Naive thymus-derived CD4-positive, alpha-beta T cell (primary cell): ENCODE measurements at places on chromosomes 6 and 20. TPM values are rescaled to one million over a fixed set of nuclear protein-coding genes. Genes with fewer than 3 reads are reported as not detected.
A peak's percentile ranks its signal among the peaks of the same experiment; 100 is the strongest.

Gene KHDRBS2
- polyA plus RNA-seq, result not detected

- DNase-seq, result peak; percentile 45
These were observed 18.5 kb downstream of the GSTA4 start for GRCh38 chr6:52976591-52977035.

DNA sequence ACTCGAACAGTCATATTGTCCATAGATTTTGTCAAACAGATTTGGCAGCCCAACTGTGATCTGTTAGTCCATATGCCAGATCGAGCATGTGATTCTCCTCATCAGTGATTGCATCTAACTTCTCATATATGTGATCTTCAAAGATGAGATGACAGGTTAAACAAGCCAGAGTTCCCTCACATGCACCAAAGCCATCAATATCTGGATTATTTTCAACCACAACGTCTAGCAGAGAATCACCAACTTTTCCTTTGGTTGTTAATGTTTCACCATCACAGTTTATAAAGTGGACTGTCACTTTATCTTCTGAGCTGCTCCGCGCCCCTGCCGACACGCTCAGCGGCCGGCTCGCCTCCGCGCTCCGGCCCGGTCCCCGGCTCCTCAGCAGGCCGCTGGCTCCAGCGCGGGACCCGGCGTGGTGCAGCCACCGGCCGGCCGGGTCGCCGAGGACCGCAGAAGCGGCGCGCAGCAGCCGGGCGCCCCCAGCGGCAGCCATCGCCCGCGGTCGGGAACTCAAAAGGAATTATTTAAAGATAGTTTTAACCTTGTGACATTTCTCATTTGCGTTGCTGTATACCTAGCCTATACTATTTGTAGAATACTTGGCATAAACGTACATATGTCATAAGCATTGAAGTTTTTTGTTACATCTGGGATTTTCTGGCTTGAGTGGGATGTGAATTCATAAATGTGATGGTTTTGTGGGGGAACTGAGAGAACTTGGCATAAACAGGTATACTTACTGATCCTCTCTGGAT is 40.1 kb upstream of the DYNLRB1 start:
- DNase-seq, result no peak

GRCh38 chr6:71012866-71013469 is 56.1 kb upstream of the B3GAT2 start:
- no peak for DNase-seq

- no peak for DNase-seq
These were observed 142.3 kb upstream of the NRSN1 start for GRCh38 chr6:23983735-23984134.

DNA sequence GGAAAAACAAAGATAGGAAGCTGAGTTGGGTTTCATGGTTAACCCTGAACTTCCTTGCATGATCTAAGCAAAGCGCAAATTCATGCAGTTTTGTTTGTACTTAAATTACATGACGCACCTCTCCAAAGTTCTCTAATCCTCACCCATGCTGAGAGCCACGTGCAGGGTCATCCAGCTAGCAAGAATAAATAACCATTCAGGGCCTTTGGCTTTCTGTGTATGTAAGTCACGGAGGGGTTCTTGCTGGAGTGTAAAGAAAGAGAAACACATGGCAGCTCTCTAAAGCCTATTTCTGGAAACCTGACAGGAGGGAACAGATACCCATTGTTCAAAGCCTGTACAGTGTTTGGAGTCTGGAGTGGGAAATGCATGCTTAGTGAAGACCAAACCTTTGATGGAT is 171.7 kb upstream of the CCN2 start:
- no peak for DNase-seq

GRCh38 chr20:35807877-35808276 is 36.1 kb downstream of the PHF20 start:
- no peak for DNase-seq

DNA sequence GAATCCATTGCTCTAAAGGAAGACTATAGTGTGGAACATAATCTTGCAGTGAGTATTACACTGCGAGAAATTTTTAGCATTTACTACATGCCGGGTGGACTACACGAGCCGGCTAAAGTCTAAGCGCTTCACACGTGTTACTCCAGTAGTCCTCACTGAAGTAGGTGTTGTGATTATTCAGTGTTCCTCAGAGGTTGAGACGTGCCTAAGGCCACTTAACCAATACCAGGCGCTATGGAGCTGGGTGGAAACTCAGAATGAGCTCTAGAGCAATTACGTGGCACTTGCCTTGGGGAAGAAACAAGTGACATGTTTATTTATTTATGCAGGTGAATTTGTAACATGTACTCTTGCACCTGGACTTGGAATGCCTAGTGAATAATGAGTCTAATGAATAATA is 46.4 kb downstream of the SASH1 start:
- no peak for DNase-seq

DNA sequence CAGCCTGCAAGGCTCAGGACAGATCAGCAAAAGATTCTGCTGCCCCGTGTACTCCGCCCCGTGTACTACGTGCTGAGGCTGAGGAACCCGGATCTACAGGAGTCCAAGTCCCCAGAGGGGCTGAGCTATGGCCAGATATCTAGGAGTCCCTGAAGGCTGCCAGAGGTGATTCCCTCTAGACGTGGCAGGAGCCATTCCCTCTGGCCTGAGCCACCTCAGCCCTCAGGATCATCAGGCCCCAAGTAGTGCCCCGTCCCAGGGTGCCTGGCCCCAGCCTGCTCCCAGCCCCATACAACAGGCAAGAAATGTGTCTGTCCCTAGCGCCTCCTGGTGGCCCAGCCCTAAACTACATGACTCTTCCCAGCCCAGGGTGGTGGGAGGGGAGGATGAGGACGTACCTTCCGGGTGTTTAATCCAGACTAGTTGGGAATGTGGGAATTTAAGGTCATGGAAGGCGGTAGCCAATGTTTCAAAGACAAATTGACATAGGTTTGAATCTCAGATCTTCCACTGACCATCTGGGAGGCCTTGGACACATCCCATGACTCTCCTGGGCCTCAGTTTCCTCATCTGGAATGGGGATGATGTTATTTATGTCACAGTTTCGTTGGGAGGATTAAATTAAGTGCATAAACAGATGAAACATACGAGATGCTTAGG is 49.4 kb upstream of the PTPN1 start:
- DNase-seq, result peak; percentile 77

- no peak for DNase-seq
These were observed 73.3 kb downstream of the MRPL14 start for GRCh38 chr6:44053760-44054556.
